ENCODE measurements at places on chromosomes 5 and 9. TPM values are rescaled to one million over a fixed set of nuclear protein-coding genes. Genes with fewer than 3 reads are reported as not detected.

DNA sequence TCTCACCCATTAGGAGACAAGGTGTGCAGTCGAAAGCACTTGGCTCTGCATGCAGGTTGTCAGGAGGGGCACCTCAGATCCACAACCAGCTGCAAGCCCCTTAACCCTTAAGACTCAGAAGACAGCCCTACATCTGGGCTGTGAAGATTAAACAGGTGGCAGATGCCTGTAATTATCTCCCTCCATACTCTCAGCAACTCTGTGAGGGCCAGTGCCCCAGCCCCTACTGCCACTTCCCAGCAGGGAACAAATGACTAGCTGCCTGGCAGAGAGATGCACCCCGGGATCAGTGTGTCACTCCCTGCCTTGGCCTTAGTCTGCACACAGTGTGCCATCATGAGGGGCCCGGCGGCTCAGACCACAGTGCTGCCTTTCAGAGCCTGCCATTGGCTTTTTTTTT, 42.0 kb downstream of the CRB2 start:
- DNase-seq: no peak

- no peak for DNase-seq
Measured at GRCh38 chr5:67333171-67333570, 136.6 kb upstream of the CD180 start.

- peak; percentile 75 for DNase-seq
Measured at GRCh38 chr5:142888469-142889085, 118.4 kb downstream of the ARHGAP26 start.

CDKN2A gene
- 1.0 TPM for total RNA-seq

SCGB3A2 gene
- not detected for total RNA-seq

- DNase-seq: no peak
Measured at GRCh38 chr5:181058321-181058720, 18.3 kb downstream of the BTNL9 start.

DNA sequence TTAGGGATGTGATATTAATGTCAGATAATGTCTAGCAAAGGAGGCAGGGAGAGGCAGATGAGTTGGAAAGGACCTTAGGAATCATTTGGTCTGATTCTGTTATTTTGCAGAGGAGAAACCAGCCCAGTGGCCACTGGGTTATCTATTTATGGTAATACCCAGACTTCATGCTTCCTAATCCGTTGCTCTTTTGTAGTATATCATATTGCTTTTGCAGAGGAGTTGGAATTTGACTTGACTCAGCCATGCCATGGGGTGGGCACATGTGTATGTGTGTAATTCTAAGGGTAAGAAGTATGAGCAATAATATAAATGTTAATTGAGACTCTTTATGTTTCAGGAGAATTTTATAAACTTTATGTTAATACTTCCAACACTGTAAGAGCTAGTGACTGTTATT, 7.3 kb downstream of the GPR21 start:
- no peak for DNase-seq

- no peak for DNase-seq
Measured at GRCh38 chr9:4849369-4849768, 56.6 kb downstream of the RCL1 start.

GRCh38 chr5:6188344-6188743, 190.0 kb downstream of the MED10 start:
- DNase-seq: no peak

TMEFF1 gene
- total RNA-seq: 9.2 TPM

DNA sequence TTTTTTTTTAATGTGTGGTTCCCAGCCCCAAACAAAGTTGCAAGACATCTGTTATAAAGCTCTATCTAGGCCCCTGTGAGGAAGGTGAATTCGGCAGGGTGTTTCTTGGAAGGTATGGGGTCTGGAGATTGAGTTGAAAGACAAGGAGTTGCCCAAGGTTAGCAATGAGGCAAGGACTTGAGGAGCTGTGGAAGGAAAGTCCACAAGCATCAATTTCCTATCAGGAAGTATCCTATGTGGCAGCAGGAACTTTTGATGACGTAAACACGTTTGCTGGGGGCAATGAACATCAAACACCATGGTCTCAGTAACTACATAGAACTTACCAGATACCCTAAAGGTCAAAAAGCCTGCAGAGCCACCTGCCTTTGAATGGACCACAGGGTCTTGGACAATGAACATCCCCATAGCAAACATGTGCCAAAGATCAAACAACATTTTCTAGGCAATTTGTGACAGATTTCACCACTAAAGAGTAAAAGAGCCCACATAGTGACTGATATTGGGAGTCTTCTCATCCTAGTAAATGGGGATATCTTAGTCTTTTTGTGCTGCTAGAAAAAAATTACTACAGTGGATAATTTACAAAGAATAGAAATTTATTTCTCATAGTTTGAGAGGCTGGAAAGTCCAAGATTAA, 145.1 kb downstream of the GCNT1 start:
- no peak for DNase-seq

DNA sequence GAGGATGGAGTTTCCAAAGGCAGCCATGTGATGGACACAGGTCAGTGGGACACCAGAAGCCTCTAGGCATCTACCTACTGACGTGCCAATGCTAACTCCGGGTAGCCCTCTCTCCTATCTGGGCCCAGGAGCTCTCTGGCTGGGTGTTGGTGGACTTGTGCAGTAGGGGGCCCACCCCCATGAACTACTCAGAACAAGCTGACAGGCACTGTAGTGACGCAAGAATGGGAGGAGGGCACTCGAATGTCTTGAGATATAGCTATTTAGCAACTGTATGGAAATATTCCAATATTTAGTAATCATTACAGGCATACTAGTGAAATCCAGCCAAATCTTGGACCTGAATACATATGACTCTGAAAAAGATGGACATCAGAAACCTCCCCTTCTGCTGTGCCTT, 5.7 kb upstream of the DOCK2 start:
- no peak for DNase-seq

NMUR2 gene
- total RNA-seq: not detected

DNA sequence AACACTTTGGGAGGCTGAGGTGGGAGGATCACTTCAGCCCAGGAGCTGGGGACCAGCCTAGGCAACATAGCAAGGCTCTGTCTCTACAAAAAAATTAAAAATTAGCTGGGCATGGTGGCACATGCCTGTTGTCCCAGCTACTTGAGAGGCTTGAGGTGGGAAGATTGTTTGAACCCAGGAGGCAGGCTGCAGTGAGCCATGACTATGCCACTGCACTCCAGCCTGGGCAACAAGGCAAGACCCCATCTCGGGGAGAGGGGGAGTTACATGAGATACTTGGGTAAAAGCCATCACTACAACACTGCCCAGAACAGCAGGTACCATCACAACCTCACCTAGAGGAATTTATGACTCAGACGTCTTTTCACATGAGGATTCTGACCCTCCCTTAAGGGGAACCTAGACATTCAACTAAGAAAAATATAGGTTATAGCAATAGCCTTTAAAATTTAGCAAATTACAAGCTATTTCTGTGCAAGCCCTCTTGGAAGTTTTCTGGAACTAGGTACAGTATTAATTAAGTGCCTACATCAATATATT, 143.5 kb downstream of the NFIB start:
- DNase-seq: no peak

- DNase-seq: peak; percentile 17
Measured at GRCh38 chr5:40166802-40167201, 512.9 kb upstream of the PTGER4 start.

- no peak for DNase-seq
Measured at GRCh38 chr9:4421847-4422246, 68.4 kb upstream of the SLC1A1 start.

DNA sequence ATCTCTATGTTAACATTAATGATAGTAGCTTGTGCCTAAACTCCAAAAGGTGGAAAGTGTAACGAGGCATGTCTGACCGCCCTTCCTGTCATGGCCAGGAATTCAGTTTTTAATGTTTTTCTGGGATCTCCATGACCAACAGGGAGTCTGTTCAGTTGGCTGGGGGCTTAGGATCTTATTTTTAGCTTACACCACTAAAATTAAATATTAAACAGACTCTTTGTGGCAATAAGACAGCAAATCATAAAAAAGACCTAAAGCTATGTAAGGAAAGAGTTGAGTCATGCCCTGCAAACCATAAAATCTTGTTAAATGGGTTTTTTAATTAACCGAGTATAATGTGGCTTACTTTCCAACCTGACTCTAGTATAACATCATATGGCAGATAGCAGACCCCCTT, 247.8 kb downstream of the DIRAS2 start:
- DNase-seq: no peak

- no peak for DNase-seq
Measured at GRCh38 chr9:26061948-26062575, 383.8 kb upstream of the TUSC1 start.

DNA sequence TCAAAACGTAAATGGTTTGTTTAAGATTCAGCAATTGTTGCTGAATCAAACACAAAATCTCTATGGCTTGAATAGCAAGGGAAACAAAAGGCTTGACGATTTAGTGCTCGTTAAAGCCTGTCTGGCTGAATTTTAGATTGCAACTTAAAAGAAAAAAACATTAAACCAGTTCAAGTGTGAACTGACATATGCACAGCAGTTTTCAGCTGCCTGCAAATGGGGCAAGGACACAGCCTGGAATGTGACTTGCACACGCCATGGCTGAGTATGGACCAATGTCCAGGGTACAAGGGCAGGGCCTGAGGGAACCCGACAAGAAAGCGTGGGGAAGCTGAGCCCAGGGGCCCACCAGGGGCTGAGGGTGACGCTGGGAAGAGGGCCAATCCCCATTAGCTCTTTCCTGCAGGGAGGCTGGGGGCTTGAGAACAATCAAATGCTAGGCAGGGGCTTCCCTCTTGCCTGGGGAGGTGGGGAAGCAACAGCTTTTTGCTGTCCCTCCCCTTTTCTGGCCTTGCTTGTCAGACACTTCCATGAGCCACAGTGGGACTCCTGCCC, 89.6 kb upstream of the LRRTM2 start:
- no peak for DNase-seq

DNA sequence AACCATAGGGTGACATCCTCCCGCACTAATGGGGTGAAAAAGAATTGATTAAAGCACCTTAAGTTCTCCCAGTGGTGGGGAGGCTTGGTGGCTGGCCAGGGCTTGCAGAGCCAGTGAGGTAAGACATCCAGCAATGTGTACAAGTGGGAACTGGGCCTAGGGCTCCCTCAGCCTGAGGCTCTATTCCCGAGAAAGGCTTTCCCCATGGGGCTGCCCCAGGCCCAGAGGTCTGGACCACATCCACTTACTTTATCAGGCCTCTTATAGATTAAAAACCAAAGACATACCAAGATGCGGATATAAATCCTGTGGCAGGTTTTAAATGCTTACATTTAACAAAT, 35.3 kb downstream of the C5orf15 start:
- DNase-seq: no peak

- no peak for DNase-seq
Measured at GRCh38 chr5:68875351-68875750, 218.5 kb upstream of the SLC30A5 start.

PCDHB12 gene
- total RNA-seq: 0.68 TPM

DNA sequence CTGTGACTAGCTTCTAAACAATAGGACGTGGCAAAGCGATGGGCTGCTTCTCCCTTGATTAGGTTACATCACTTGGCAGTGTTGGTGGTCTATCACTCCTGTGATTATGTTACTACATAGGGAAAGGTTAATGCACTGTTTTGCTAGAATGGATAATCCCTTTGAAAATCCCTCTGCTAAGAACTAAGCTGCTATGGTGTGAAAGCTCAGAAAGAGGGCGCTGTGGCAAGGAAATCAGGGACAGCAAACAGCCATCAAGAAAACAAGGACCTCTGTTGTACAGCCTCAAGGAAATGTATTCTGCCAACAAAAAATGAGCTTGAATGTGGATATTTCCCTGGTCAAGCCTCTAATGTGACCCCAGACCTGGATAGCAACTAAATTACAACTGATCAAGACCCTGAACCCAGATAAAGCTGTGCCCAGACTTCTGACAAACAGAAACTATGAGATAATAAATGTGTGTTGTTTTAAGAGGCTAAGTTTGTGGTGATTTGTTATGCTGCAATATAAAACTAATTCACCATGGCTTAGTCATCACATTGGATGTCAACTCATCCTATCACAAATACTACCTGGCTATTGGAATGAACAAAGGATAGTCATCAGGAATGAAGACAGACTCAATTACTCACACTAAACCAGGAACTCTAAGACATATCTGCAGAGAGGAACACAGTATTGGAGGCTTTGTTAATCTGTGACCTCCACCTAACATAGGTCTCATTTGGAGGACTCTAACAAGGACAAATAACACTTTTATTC, 1215.9 kb downstream of the EFNA5 start:
- peak; percentile 15 for DNase-seq

DNA sequence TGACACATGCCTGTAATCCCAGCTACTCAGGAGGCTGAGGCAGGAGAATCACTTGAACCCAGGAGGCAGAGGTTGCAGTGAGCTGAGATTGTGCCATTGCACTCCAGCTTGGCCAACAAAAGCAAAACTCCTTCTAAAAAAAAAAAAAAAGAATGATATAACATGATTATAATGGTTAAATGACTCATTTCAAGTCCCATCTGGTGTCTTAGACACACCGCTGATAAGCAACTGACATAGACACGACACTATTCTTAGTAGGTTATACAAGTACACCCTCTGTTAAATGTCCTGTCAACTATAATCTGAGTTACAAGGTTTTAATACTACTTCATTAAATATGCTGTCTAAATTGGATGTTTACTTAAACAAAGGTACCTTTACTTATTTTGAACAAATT, 405.3 kb upstream of the CLINT1 start:
- DNase-seq: no peak

- DNase-seq: no peak
Measured at GRCh38 chr5:155912291-155912690, 414.7 kb upstream of the SGCD start.

- peak; percentile 35 for DNase-seq
Measured at GRCh38 chr5:141845371-141845851, 32.8 kb downstream of the PCDH1 start.

GRCh38 chr9:97706246-97706645, 9.1 kb upstream of the XPA start:
- DNase-seq: no peak

DNA sequence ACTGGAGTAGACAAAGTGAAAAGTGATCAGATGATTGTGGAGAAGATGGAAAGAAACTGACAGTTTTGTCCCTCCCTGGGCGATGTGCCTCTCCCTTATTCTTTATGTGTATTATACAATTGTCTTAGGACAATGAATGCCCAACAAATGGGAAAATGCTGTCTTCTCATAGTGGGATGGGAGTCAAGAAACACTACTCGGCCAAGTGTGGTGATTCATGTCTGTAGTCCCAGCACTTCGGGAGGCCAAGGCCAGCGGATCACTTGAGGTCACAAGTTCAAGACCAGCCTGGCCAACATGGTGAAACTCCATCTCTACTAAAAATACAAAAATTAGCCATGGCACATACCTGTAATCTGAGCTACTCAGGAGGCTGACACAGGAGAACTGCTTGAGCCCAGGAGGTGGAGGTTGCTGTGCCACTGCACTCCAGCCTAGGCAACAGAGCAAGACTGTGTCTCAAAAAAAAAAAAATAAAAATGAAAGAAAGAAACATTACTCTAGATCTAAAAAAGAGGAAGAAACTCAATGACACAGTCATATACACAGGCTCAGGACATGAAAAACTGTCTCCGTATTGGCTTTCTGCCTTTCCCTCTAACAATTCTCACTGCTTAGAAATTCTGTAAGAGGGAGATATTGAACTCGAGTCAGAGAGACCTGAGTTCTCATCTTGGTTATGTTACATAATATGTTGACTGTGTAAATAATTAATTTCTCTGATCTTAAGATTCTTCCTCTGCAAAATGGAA, 67.9 kb upstream of the TARS1 start:
- DNase-seq: no peak

DAB2 gene
- total RNA-seq: 129 TPM

- DNase-seq: peak; percentile 75
Measured at GRCh38 chr5:138282920-138283742, 8.7 kb upstream of the GFRA3 start.

Data from dermis blood vessel endothelial cell (primary cell).